Cardiac ventricle fibroblast (primary cell): ENCODE measurements at places on chromosomes 1 and 21. TPM values are rescaled to one million over a fixed set of nuclear protein-coding genes. Genes with fewer than 3 reads are reported as not detected.

SPRR3 gene
- not detected in 2 replicates for total RNA-seq

KRTAP10-6 gene
- total RNA-seq: not detected in 2 replicates

U2AF1 gene
- total RNA-seq: 19.0 and 28.8 TPM in 2 replicates

ERICH3 gene
- total RNA-seq: not detected in 2 replicates

OR6P1 gene
- total RNA-seq: not detected in 2 replicates

IL12RB2 gene
- not detected in 2 replicates for total RNA-seq

GPR25 gene
- not detected in 2 replicates for total RNA-seq

TIE1 gene
- 3.3 and 5.5 TPM in 2 replicates for total RNA-seq

FAM167B gene
- total RNA-seq: 0.44 and 0.54 TPM in 2 replicates

C1orf185 gene
- not detected in 2 replicates for total RNA-seq

CYP4B1 gene
- total RNA-seq: 0.64 TPM in 1 of 2 replicates, not detected in the other

KCNJ9 gene
- not detected in 2 replicates for total RNA-seq

SYTL1 gene
- 1.2 TPM in 1 of 2 replicates, not detected in the other for total RNA-seq

OR2T2 gene
- not detected in 2 replicates for total RNA-seq

HES3 gene
- not detected in 2 replicates for total RNA-seq

IGSF9 gene
- not detected in 2 replicates for total RNA-seq

OR2M2 gene
- total RNA-seq: not detected in 2 replicates

CENPF gene
- 3.5 and 6.6 TPM in 2 replicates for total RNA-seq
